ENCODE measurements at places on chromosomes 5 and 9.

DNA sequence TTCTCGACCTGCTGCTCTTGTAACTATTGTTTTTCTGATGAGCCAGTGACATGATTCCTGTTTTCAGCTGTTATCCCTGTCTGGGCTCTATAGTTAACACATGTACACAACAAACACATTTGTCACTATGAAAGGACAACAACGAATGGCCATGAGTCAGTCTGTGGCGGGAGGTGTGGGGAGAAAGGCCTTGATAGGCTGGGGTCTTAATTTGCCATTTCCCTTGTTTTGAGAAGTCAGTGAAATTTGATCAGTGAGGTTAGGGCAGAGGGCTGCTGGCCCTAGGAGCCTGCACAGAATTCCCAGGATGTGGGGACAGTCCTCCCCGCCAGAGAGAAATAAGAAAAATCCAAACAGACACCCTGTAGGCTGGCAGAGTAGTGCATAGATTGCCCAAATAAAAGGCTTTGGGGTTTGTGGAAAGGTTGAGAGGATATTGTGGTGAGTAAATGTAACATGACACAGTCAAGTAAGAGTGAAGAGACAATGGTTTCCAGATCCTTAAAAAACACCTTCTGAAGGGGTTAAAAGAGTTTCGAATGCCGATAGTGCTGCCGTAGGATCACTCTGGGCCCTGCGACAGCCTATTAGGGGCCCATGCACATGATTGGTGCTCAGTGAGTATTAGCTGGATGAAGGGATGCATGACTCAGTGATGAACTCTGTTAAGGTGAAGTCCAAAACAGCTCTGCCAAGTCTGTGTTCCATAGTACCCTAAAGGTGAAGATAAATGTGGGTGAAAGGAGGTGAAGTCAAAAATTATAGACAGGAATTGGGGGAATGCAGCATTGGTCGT, 110.9 kb upstream of the PRRC1 start:
- no peak for DNase-seq

DNA sequence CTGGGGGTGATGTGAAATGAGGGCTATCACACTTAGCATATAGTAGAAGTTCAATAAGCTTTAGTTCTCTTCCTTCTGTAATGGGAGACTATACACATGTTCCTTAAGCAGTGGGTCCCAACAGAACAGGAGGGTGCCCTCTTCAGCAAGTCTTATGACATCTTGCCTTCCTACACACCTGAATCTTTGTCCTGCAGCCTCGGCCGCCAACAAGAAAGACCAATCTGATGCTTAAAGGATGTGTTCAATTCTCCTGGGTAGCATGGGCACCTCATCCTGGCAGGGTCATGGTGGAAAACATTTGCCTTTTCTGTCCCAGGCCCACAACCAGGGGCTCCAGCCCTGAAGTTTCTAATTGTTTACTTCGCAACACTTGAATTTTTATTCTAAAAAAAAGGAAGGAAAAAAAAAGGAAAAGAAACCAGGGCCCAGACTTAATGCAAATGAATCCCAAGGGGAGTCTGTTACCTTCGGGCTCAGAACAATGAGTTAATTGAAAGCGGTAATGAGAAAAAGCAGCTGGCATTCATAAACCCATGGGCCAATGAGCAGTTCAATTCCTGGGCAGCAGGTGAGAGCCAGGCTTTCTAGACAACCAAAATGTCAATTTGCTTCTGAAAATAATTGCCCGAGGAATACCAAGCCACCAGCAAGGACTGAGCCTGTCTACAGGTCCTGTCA, 26.2 kb upstream of the SMAD5 start:
- DNase-seq: no peak

GRCh38 chr9:9920425-9921060, 692.3 kb downstream of the PTPRD start:
- no peak for DNase-seq

DNA sequence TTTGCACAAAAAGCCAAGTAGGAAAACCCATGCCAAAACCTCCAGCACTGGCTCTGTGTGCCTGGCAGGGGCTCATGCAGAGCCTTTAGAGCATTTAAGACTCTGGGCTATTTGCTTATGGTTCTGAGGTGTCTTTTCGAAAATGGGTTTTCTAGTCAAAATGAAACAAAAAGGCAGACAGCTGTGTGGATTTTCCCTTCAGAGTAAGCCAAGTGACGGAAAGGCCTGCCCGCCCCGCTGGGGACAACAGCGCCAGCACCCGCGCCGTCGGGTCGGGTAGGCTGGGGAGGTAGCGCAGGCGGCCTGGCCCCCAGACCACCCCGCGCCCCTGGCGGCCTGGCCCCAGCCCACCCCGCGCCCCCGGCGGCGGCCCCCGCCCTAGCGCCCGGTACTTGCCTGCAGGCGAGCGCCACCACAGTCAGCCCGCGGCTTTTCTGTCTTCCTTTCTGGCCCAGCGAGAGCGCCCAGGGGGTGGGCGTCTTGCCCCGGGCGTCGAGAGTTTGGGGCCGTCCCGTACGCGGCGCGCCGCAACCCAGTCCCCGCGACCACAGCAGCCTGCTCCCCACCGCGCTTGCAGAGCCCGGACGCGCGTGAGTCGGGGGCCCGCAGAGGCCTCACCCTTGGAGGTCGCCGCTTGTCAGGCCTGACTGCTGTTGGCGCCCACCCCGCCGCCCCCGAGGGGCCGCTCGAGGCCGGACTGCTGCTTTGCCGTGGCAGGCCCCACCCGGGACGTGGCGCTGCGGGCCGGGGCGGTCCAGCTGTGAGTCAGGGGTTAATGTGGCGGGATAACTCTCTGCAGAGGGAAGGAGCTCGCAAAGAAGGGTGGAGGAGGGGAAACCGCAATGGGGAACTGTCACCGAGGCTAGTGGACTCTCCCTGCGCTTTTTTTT, at the start of gene TICAM2:
TSS of gene TICAM2 (minus strand) at position 779 of the 890 bp plus-strand sequence. CDS start 21,223 bp downstream, outside the sequence.
- DNase-seq: peak; percentile 71

DNA sequence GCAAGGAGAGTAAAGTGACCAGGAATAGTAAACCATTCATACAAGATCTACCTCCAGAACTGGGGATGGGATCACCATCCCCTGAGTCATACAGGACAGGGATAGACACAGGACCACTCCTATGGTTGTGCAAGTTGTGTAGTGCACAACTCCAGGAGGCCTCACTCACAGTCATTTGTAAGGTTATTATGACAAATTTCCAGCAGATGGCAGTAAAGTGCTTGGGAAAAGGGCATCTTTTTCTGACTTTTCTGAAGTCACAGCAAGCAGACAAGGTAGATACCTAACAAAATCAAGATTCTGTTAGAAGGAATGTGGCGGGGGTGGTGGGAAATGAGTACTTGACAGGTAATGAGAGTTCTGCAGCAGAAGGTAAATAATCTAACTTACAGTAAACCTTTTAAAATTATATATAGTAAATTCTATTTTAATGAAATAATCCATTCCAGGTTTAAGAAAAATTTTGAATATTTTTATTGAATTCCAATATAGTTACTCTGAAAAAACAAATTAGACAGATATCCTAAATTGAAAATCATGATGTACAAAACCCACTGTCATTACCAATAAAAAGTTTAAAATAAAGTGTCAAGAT, 16.7 kb upstream of the KIF27 start:
- DNase-seq: no peak

DNA sequence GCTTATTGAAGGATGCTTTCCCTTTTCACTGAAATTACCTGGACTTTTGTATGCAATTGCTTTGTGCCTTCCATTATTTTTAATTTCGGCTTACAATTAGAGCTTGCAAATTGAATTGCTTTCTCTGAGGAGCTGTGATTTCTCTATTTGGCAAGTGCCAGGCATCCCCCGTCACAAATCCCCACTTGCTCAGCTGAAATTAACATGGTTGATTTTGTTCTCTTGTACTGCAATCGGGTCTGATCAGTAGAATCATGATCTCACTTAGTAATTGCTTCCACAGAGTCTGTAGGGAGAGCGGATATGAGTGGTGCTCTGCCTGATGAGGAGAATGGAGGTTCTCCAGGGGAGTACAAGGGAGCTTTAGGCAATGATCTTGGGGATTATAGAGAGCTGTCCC, 495.5 kb upstream of the SGCD start:
- no peak for DNase-seq

DNA sequence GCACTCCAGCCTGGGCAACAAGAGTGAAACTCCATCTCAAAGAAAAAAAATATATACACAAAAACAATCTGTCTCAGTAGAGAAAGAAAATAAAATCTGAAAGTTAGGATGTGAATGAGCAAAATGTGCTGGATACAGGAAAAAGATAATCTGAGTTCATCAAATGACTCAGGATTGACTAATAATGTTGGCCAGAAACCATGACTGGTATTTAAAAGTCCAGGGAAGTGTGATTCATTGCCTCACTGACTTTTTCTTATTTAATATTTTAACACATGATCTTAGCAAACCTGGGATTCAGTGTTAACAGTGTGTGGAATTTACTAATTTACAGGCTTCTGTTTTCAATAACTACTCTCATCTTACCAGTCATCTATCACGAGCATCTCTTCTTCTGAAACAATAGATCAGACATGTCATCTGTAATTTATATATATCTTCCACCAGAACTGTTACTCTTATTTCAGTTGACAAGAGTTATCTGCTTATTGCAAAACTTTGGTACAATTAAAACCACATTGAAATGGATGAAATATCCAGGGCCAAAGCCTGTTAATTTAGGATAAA, 256.7 kb downstream of the CDH12 start:
- no peak for DNase-seq

DNA sequence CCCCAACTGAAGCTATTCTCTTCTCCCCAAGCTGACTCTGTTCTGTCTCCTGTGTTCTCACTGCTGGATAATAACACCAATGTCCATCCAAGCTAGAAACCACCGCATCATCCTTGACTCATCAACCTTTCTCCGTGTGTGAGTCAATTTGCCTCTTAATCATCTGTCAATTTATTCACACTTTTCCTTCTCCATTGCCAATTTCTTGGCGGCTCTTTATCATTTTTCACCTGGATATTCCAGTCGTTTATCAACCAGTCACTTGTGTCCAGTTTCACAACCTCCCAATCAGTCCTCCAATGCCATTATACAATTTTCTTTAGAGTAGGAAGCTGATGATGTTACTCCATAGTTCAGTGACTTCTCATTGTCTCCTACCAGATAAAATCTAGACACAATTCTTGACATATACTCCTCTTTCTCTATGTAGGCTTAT, 45.4 kb upstream of the LIFR start:
- DNase-seq: no peak

- DNase-seq: no peak
These were observed 9.7 kb downstream of the FOXD1 start for GRCh38 chr5:73438645-73439470.

DNA sequence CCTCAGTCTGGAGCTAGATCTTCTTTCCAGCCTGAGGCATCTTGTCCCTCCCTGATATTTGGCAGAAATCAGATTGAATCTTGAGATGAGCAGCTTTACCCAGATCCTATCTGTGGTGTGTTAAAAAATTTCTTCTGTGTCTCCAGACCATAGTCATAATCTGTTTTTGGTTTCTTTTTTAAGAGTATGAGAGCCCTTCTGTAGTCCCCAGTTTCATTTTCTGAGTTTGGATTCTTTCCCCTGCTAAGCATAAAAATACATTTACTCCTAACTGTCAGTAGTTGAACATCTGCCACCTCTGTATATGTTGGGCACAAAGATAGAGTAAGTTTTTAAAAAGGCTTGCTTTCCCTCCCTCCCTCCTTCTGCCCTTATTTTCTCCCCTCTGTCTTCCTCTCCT, 137.7 kb downstream of the CNTLN start:
- DNase-seq: no peak

- DNase-seq: no peak
These were observed 145.3 kb downstream of the PAPPA start for GRCh38 chr9:116298878-116299391.

DNA sequence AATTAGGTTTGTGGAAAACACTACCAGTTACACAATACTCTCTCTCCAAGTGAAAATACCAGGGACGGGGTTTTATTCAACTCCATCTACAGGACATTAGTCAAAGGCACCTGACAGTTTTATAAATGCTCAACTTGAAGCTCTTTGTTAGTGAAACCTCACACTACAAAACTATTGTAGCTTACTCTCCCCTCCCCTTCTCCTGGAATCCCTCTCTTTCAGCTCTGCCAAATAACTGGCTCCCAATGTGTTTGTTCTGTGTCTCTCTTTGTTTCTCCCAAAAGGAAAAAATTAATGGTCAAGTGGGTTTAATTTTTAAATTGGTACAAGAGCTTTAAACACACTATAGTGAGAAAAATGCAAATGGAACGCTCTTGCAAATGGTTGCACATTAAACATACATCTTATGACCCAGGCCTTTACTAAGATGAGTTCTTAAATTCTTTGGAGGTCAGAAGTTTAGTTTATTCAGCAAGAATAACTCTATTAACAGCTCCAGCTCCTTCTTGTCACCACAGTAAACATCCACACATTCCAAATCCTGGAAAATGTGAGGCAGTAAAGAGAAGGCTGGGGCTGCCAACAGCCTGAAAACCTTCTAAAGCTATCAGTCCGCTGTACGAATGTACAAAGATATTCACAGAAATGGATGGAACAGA, 48.4 kb downstream of the ZNF608 start:
- DNase-seq: no peak

- no peak for DNase-seq
These were observed 8.0 kb upstream of the ZNF366 start for GRCh38 chr5:72515211-72515610.

DNA sequence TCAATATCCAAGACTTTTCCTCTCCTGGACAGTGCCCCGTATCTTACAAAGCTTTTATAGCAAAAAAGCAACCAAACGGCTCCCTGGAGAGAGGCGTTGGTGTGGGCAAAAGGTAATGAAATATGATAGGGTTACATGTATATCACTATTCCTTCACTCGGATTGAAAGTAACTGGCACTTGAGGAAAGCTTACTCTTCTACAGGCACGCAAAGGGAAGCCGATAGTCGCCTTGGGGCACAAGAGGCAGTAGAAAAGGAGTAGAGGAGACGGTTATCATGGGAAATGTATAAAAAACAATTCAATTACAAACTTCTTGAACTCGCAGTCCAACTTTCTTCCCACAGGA, 1.1 kb downstream of the DIAPH1 start:
- no peak for DNase-seq

DNA sequence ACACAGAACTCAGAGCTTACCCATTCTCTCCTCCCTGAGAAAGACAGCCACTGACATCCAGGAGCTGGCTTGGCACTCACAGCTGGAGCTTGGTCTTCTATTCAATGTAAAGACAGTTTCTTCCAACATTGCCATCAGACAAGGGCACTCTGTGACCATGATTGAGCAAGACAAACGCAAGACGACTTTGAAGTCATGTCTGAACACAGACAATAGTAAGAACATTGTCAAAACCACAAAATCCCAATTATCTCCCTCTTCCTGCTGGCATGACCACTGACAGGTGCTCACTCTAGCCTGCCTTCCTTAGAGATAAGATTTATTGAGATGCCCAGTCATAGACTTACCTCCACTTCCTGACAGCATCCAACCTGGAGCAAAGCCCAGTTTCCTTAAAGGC, 328.0 kb downstream of the MSX2 start:
- DNase-seq: no peak
